Activated CD8-positive, alpha-beta memory T cell treated with anti-CD3 and anti-CD28 coated beads, Interleukin-2, amount 50 U/mL, for 4 hours (primary cell): ENCODE measurements at places on chromosomes 5 and 9.

DNA sequence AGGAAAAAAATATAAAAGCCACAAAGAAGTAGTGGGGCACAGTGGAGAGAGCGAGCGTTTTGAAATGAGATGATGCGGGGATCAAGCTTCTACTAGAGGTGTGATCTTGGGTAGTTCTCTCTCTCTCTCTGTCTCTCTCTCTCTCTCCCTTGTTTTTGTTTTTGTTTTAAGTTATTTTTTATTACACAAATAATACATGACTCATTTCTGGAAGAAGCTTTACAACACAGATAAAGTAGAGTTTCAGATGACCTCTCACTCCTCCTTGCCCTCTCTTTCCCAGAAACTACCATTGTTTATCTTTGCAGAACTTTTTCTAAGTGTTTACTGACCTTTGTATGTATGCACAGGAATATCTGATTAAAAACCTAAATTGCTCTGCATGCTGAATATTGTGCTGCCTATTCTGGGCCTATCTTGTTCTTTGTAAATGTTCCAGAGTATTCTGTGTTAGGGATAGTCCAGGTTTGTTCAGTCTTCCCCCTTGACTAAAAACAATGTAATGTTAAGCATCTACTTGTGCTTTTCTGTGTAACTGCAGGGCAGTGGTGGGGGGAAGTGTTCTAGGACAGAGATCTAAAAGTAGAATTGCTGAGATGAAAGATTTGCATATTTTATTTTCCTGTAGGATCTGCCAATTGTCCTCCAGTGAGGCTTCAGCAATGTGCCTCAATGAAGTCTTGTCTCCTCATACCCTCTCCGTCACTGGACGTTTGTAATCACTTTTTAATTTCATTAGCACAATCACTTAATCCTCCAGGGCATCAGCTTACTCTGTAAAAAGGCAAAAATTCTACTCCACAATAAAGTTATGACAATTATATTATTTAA is 52.0 kb downstream of the FYB1 start:
- DNase-seq = no peak

DNA sequence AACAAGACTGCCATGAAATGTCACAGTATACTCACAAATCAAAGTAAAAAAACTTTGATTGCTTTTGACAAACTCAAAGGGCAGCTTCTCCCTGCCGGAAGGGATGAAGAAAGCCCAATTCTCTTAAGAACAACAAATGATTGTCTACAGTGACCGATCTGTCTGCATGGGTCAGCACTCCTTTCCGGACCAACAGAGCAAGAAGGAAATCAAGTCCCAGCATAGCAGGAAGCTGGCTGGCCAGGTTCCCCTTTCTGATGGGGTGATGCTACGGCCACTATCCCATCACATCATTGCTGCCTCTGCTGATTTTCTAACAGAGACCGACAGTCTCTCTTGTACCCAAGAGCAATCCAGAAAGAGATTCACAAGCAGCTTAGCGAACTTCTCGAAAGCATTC is 692 bp downstream of the C1QTNF3 start:
- no peak for DNase-seq

DNA sequence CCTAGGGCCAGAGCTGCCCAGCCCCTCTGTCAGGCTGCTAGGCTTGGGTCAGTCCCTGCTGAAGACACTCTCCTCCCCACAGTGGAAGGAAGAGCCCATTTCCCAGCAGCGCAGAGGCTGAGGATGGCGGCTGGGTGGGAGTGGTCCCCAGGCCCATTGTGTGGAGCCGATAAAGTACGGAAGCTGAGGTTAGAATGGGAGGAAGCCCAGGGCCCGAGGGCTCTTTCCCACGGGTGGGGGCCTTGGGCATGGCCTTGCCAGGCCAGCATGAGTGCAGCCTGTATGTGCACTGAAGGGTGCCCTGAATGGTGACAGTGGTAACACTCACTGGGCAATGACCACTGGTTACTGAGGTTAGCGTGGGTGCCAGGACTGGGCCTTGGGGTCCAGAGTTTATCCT is 125.9 kb downstream of the RGS3 start:
- DNase-seq = no peak

GRCh38 chr9:89985068-89985467 is 380.3 kb downstream of the GADD45G start:
- DNase-seq = no peak

DNA sequence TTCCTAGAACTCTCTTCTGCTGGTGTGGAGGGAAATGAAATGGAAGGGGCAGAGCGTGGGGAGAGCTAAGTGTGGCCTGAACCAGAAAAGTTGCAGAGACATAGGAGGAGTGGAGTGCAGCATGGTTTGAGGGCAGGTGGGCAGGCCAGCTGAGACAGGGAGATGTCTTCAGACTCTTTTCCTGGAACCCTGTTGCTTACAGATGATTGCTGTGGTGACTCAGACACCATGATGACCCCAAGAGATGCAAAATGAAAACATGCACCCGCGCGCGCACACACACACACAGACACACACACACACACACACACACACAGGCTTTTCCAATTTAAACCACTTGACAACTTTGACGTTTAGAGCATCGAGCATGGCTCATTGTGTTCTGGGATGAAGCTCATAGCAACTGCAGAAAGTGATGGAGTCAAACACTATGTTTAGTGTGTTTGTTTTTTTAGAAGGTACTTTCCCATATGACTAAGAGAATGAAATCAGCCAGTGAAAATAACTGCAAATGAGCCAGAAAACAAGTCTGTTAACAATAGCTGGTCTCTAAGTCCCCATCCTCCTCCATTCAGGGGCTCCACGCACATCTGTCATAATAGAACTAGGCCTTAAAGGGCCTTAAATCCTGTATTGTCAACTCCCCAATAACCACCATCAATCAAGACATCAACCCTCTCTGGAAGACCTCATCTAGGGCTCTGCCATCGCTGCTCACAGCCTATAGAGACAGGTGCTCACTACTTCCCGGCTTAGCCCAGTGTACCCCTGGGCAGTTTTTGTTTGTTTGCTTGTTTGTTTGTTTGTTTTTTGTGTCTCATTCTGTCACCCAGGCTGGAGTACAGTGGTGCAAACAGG is 9.6 kb downstream of the TMOD1 start:
- no peak for DNase-seq

DNA sequence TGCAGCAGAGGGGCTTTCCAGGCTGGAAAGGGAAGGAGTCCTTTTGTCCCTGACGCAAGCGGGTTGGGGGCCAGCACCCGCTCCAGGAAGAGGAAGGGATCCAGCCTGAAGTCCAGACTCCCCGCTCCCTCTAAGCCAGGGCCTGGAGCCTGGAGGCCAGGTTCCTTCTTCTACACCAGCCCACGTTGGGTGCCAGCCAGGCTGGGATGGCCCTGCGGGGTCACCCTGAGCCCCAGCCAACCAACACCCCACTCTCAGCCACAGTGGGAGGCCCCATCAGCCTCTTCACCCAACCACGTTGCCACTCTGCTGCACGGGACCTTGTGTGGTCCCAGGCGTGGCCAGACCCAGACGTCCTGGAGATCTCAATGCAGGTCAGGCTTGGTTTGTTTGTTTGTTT is 970 bp upstream of the FUT7 start:
- no peak for DNase-seq

DNA sequence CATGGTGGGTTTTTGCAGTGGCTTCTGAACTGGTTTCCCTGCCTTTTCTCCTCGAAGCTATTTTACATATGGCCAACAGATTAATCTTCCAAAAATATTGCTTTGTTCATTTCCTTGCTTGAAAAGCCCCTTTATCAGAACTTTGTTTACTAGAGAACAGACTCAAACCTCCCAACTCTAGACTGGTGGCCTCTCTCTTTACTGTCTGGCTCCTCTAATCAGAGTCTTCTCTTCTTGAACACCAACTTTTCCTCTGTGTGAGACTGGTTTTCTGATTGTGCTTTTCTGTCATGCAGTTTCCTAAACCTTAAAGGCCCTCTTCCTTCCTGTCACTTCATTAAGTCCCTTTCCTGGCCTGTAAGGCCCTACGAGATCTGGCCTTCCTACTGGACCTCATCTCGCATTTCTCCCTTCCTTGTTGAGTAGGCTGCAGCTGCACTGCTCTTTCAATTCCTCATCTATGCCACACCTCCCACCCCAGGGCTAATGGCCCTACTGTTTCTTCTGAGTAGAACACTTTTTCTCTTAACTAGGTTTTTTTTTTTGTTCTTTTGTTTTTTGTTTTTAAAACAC is 5.7 kb downstream of the C9orf43 start:
- no peak for DNase-seq

DNA sequence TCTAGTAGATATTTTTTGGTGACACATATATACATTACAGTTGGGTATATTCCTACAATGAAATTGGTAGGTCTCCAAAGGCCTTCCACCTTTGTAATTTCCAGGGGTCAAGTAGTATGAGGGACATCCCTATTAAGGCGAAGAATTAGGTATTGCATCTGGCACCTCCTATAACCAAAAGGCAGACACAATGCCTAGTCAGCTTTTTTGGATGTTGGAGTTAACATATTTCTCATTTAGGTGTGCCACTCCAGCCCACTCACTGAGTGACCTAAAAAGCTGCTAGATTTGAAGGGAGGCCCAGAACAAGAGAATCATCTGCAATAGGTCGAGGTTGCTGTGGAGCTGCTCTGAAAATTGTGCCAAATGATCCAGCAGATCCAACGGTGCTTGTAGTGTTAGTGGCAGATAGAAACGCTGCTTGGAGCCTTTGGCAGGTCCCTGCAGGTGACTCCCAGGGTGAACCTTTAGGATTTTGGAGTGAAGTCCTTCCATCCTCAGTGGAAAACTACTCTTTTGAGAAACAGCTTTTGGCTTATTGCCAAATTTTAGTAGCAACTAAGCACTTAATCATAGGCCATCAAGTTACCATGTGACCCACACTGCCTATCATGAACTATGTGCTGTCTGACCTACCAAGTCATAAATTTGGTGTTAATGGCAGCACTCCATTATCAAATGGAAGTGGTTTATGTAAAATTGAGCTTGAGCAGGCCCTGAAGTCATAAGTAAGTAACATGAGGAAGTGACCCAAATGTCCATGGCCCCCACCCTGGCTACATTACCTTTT is 15.7 kb upstream of the FNIP1 start:
- no peak for DNase-seq

- no peak for DNase-seq
Observed at GRCh38 chr9:100756217-100756616, 178.3 kb downstream of the CAVIN4 start.

- no peak for DNase-seq
Observed at GRCh38 chr9:20692554-20692953, 8.5 kb downstream of the FOCAD start.

DNA sequence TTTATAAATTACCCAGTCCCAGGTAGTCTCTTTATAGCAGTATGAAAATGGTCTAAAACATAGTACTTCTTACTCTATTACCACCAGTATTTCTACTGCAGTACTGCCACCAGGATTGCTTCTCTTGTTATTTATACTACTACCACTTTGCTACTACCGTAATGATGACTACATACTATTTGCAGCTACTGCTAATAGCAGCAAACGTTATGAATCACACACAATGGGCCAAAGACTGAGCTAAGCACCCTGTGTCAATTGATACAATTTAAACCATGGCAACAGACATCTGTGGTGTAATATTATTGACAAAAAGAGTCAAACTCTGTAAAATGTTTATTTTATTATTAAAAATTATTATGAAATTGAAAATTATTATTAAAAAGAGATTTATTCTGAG is 15.3 kb upstream of the KIF12 start:
- DNase-seq = no peak

- no peak for DNase-seq
Observed at GRCh38 chr9:70502690-70503089, 88.2 kb upstream of the KLF9 start.

DNA sequence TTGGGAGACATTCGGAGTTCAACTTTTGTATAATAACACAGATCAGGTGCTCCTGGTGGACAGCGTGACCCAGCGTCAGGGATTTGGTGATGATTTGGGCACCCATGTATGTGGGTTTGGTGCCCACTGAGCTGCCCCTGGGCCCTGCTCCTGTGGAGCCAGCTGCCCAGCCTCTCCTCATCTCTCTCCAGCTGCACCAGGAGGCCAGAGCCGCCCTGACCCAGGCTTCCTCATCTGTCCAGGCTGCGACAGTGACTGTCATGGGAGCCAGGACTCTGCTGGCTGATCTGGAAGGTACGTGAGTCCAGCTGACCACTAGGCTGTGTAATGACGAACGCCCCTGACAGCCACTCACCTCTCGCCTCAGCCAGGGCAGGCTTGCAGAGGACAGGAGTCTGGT is 14.5 kb upstream of the AIF1L start:
- no peak for DNase-seq

DNA sequence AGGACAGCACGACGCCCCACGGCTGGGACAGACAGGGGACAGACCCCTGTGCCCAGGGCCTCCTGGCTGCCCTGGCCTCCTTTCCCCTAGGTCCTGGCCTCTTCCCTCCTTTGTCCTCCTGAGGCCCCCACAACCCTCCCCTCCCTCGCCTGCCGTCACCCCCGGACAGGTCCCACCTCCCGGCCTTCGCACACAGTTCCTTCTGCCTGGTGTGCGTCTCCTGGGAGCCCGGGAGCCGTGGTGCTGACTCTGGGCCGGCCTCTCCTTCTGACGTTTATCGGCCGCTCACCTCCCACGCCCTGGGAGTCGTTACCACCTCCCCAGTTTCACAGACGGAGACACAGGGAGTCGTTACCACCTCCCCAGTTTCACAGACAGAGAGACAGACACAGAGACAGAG is 25.1 kb upstream of the NOTCH1 start:
- no peak for DNase-seq

DNA sequence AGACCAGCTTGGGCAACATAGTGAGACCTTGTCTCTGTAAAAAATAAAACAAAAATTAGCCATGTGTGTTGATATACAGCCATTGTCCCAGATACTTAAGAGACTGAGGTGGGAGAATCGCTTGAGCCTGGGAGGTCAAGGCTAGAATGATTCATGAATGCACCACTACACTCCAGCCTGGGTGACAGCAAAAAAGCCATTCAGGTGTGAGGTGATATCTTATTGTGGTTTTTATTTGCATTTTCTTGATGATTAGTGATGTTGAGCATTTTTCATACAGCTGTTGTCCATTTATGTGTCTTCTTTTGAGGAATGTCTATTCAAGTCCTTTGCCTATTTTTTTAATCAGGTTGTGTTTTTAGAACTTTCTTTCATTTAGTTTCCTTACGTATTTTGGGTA is 23.2 kb downstream of the MTAP start:
- DNase-seq = no peak
